ENCODE measurements at places on chromosomes 16 and 17.

GRCh38 chr16:2881783-2882649, 999 bp upstream of the FLYWCH2 start:
- DNase-seq: peak; percentile 53

GRCh38 chr17:48107137-48108055, at the start of gene SNX11:
Gene SNX11, plus strand, starts transcription at chr17:48107766. Its CDS starts 4,278 bp downstream, at chr17:48112044.
- DNase-seq: peak; percentile 93

DNA sequence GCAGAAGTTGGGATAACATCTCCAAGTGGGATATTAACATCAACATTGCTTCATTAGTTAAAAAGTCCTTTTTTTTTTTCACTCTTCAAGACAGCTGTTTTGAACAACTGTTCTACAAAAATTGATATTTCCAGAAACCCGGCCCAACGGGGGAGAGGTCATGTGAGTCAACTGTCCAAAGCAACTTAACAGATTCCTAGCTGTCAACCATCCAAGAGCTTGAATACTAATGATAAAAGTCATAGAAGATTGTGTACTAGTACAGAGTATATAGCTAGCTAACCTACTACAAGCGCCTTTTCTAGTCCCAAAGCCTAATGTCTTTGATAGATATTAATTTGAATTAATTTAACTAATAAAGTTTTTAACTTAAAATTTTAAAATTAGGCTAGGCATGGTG, 172.0 kb downstream of the CYB561 start:
- no peak for DNase-seq

GRCh38 chr17:14297161-14297851, 3.6 kb upstream of the HS3ST3B1 start:
- peak; percentile 50 for DNase-seq

- no peak for DNase-seq
Observed at GRCh38 chr16:14337303-14338191, 266.4 kb downstream of the MRTFB start.

DNA sequence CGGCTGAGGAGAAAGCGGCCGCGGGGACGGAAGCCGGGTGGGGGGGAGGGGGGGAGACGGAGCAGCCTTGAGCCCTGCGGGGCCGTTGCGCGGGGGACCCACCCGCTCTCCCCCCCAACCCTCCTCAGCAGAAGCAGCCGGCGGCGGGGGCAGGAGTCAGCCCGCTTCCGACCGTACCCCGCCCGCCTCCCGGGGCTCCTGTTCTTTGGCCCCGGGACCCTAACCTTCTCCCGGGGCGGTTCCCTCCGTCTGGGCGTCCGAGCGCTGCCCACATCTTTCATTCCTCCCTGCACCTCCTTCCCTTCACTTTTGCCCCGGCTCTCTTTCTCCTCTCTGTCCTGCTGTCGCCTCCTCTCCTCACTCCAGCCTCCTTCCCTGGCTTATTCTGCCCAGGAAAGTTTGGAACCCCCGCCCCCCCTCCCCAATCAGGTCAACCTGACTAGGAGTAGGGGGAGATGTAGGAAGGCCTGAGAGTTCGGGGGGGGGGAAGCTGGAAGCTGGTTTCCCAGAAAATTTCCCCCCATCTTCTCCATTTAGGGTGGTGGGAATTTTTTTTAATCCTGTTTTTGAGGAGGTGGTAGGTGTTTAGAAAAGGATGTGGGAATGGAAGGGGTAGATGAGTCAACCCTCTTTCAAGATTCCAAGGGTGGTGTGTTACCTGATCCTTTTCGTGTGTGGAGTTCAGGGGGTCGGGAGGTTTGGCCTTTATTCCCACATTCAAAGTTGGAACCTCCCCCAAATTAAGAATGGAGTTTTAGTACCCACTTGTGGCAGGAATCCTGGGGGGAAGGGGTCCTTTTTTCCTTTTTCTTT, 427 bp upstream of the NLK start:
- DNase-seq: no peak

DNA sequence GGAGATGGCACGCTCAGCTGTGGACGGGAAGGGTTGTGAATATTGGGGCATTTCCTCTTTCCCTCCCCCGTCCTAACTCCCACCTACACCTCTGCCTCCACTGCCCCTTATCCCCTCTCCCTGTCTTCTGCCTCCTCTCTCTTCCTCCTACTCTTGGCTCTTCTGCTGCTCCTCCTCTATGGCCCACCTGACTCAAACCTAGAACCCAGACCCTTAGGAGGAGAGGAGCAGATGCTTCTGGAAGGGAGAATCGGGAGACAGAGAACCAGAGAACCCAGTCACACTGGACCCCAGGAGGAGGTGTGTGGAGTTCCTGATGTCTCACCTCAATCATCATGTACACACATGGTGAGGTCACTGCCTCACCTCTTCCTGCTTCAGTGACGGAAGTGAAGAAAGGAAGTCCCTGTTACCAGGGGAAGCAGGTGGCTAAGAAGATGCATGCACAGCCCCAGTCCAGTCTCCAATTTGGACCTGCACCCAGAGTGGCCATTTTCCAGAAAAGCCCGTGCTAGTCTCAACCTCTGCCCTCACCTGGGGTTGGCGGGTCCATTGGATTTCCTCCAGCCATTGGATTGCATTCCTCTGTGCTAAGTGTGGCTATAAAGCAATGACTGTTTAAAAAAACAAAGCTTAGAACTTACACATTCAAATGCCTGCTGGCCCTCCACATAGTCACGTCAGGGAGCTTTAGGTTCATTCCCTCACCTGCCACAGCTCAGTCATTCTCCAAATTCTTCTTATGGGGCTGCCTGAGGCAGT, 4.0 kb downstream of the RNF222 start:
- no peak for DNase-seq

Data from activated CD4-positive, alpha-beta T cell treated with anti-CD3 and anti-CD28 coated beads, Interleukin-2, amount 50 U/mL, for 48 hours (primary cell).